ENCODE measurements at places on chromosomes 16 and 17. TPM values are rescaled to one million over a fixed set of nuclear protein-coding genes. Genes with fewer than 3 reads are reported as not detected.

GRCh38 chr16:84836234-84836647 is 16.5 kb downstream of the CRISPLD2 start:
- H3K4me1 ChIP-seq = peaks cover 65% of the 10 kb centered on the region
- H3K36me3 ChIP-seq = no peaks in the 10 kb centered on the region
- DNase-seq = peak; percentile 86
- peaks cover 16% of the 10 kb centered on the region for H3K27me3 ChIP-seq
- H3K4me3 ChIP-seq = no peak overlapping the region

DNA sequence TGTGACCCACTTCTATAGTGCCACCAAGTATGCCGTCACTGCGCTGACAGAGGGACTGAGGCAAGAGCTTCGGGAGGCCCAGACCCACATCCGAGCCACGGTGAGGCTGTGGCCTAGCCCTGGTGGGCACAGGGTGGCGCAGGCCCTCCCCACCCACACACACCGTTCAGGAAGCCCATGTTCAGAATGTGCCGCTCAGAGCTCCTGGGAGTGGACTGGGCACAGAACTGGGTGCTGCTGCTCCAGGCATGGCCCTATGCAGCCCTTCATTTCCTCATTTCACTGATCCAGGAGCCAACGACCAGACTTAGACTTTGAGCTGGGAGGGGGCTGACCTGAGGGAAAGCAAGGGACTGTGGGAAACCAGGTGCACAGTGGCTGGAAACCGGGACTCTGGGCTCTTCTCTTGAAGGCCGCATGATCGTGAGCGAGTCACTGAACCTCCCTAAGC is 2.4 kb upstream of the MRM1 start:
- no peak overlapping the region for H3K27ac ChIP-seq
- H3K36me3 ChIP-seq = no peaks in the 10 kb centered on the region
- no peak for DNase-seq
- no peak overlapping the region for H3K4me3 ChIP-seq
- no peaks in the 10 kb centered on the region for H3K27me3 ChIP-seq
- peaks cover 22% of the 10 kb centered on the region for H3K4me1 ChIP-seq

GRCh38 chr16:20899071-20899470 is 1.1 kb downstream of the DCUN1D3 start:
- no peaks in the 10 kb centered on the region for H3K27me3 ChIP-seq
- H3K27ac ChIP-seq = peak overlapping the region; percentile 99
- peaks cover 13% of the 10 kb centered on the region for H3K36me3 ChIP-seq
- peaks cover 20% of the 10 kb centered on the region for H3K4me1 ChIP-seq
- peak; percentile 71 for DNase-seq

GRCh38 chr16:89115216-89115861 is 21.7 kb downstream of the ACSF3 start:
- DNase-seq = peak; percentile 85
- H3K36me3 ChIP-seq = peaks cover 89% of the 10 kb centered on the region
- H3K4me3 ChIP-seq = no peak overlapping the region

GRCh38 chr17:51730303-51731050 is 428.0 kb downstream of the CA10 start:
- no peaks in the 10 kb centered on the region for H3K36me3 ChIP-seq
- no peak overlapping the region for H3K27ac ChIP-seq
- peak; percentile 93 for DNase-seq
- H3K4me1 ChIP-seq = no peaks in the 10 kb centered on the region
- H3K4me3 ChIP-seq = no peak overlapping the region
- peaks cover 6% of the 10 kb centered on the region for H3K27me3 ChIP-seq

- H3K27me3 ChIP-seq = no peaks in the 10 kb centered on the region
- peaks cover 2% of the 10 kb centered on the region for H3K4me1 ChIP-seq
- no peak overlapping the region for H3K4me3 ChIP-seq
- H3K27ac ChIP-seq = no peak overlapping the region
- H3K36me3 ChIP-seq = no peaks in the 10 kb centered on the region
- DNase-seq = no peak
Measured at GRCh38 chr17:250487-251300, 69.2 kb upstream of the DOC2B start.

GRCh38 chr16:70746040-70746707 is 54.8 kb downstream of the VAC14 start:
- peaks cover 53% of the 10 kb centered on the region for H3K4me1 ChIP-seq
- no peak overlapping the region for H3K4me3 ChIP-seq
- H3K27ac ChIP-seq = peak overlapping the region; percentile 6
- peaks cover 32% of the 10 kb centered on the region for H3K36me3 ChIP-seq

DNA sequence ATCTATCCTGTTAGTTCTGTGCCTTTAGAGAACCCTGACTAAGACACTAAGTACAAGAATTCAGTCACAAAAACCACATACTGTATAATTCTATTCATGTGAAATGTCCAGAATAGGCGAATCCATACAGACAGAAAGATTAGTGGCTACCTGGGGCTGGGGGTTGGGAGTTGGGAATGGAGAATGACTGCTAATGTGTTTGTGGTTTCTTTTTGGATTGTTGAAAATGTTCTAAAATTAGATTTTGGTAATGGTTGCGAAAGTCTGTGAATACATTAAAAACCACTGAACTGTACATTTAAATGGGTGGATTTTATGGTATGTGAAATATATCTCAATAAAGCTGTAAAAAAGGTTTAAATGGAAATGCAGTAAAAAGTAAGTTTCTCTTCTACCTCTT is 80.4 kb upstream of the AKTIP start:
- no peaks in the 10 kb centered on the region for H3K4me1 ChIP-seq
- no peak for DNase-seq
- H3K27ac ChIP-seq = no peak overlapping the region
- no peak overlapping the region for H3K4me3 ChIP-seq
- H3K36me3 ChIP-seq = no peaks in the 10 kb centered on the region

DNA sequence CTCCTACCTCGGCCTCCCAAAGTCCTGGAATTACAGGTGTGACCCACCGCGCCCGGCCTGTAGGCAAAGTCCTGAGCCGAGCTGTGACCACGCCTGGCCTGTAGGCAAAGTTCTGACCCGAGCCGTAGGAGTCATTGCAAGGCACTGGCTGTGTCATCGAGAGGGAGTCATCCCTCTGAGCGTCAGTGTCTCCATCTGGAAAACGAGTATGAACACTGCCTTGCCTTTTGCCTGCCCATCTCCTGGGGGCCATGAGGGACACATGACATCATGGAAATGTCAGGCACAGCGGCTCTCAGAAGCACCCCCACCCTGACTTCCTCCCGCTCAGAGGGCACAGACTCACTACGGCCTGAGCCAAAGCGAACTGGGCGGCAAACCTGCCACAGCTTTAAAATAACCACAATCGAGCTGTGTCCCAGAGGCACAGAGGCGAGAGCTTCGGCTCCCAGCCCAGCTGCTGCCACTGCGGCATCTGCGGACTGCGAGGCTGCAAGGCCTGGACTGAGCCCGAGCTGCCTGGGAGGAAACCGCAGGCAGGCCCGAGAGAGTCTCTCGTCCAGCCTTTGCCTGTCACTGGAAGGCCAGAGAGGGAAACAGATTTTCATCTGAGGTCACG is 50.8 kb downstream of the RPH3AL start:
- no peaks in the 10 kb centered on the region for H3K36me3 ChIP-seq
- peak overlapping the region; percentile 78 for H3K27ac ChIP-seq
- DNase-seq = peak; percentile 77
- H3K27me3 ChIP-seq = peaks cover 4% of the 10 kb centered on the region
- H3K4me3 ChIP-seq = no peak overlapping the region

GRCh38 chr17:45677770-45678169 is 106.3 kb upstream of the CRHR1 start:
- no peak for DNase-seq
- H3K4me3 ChIP-seq = no peak overlapping the region
- H3K27ac ChIP-seq = no peak overlapping the region
- no peaks in the 10 kb centered on the region for H3K36me3 ChIP-seq
- H3K27me3 ChIP-seq = no peaks in the 10 kb centered on the region

GRCh38 chr17:9226794-9227135 is 205.5 kb downstream of the NTN1 start:
- no peaks in the 10 kb centered on the region for H3K36me3 ChIP-seq
- no peak for DNase-seq
- no peaks in the 10 kb centered on the region for H3K27me3 ChIP-seq
- H3K4me1 ChIP-seq = peaks cover 10% of the 10 kb centered on the region

DNA sequence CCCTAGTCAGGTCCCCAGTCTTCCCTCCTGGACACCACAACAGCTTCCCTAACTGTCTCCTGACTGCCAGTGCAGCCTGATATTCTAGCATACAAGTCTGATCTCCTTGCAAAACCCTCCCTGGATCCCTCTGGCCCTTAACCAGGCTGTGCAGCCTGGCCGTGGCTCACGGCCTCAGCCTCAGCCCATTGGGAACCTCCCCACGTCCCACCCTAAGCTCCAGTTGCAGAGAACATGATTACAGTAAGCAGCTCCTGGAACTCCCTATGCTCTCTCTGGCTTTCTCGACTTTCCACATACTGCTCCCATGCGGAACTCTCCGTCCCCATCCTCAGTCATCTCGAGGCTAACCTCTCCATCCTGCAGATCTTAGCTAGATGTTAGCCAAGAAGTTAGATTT is 13.0 kb downstream of the ALOX12B start:
- peaks cover 90% of the 10 kb centered on the region for H3K27me3 ChIP-seq
- H3K4me3 ChIP-seq = no peak overlapping the region
- H3K4me1 ChIP-seq = peaks cover 28% of the 10 kb centered on the region
- H3K36me3 ChIP-seq = no peaks in the 10 kb centered on the region

- H3K27ac ChIP-seq = no peak overlapping the region
- DNase-seq = no peak
- no peaks in the 10 kb centered on the region for H3K36me3 ChIP-seq
- H3K27me3 ChIP-seq = no peaks in the 10 kb centered on the region
Measured at GRCh38 chr17:62187681-62188080, 122.6 kb upstream of the MED13 start.

GRCh38 chr17:81891303-81891552 is 158 bp downstream of the ALYREF start:
- no peak for DNase-seq
- H3K4me3 ChIP-seq = peak overlapping the region; percentile 62
- no peaks in the 10 kb centered on the region for H3K27me3 ChIP-seq
- H3K36me3 ChIP-seq = peaks cover 67% of the 10 kb centered on the region
- H3K27ac ChIP-seq = peak overlapping the region; percentile 66

DNA sequence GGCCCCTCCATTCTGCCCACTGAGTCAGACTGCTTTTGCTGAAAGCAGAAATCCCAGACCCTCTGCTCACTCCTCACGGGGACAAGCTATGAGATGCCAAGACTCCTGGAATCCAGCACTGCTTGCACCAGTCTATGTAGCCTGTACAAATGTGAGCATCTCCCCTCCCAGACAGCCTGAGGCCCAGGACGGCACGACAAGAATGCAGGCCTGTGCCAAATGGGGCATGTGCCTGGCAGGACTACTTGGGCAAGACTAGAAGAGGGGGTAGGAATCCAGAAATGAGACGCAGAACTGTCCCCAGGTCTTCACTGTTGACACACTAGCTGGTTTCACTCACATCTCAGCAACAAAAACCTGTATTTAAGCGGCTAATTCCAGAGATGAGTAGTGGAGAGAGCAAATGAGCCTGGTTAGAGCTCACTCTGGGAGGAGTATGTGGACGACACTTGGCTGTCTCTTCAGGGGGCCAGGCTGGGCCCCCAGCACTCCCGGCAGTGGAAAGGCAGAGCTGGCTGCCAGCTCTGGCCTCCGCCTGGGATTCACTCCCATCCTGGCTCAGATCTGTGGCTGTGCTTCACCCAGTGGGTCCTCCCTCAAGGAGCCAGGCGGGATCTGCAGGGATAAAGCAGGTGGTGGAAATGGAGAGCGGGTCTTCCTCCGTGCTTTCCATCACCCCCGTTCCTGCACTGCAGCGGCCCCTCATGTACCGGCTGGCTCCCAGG is 2.9 kb upstream of the MYO1C start:
- peak overlapping the region; percentile 89 for H3K27ac ChIP-seq
- peak; percentile 87 for DNase-seq
- H3K27me3 ChIP-seq = no peaks in the 10 kb centered on the region

Gene SLFN12
- 11.5 TPM for total RNA-seq

Gene BCAR1
- 33.4 TPM for total RNA-seq

Gene PIMREG
- 11.3 TPM for total RNA-seq
